GM12864 (cell line): ENCODE measurements at places on chromosomes 2 and 18.

DNA sequence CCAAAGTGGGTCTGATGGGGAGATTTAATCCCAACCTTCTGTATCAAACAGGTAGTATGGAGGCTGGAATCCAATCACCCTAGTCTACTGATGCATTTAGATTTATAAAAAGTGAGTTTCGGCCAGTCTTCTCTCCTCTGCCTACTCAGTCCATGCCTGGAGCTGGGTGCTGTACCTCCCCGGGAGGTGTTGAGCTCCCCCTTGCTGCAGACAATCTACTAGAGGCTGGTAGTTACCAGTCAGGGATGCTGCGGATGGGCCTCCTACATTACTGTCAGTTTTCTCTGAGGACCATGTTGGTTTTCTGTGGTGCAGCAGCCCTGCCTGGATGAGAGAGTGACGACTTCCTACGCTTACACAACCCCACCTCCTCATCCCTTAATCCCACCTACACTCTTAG, 118.6 kb upstream of the CELF4 start:
- DNase-seq: no peak

DNA sequence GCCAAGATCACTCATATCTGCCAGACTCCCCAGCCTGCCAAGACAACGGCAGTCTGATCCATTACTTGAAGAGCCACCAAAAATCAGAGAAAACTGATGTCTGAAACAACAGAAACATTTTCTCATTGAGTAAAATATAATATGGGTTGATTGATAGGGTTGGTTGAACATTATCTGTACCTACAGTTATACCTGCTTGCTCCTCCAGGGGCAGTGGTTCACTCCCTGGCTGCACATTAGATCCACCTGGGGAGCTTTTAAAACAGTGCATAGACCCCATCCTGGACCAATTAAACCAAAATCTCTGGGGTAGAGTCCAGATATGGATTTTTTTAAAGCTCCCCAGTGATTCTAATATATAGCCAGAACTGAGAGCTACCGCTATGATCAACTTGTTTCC, 43.6 kb upstream of the SLC14A2 start:
- DNase-seq: no peak

- DNase-seq: no peak
Measured at GRCh38 chr18:12478269-12479047, 70.7 kb downstream of the PRELID3A start.

- no peak for DNase-seq
Measured at GRCh38 chr2:20148923-20149702, 75.8 kb downstream of the SDC1 start.

- no peak for DNase-seq
Measured at GRCh38 chr2:46814160-46814961, 101.2 kb downstream of the MCFD2 start.

- DNase-seq: no peak
Measured at GRCh38 chr2:235095569-235095968, 143.8 kb downstream of the SH3BP4 start.

- DNase-seq: no peak
Measured at GRCh38 chr2:237923481-237924163, 43.2 kb upstream of the UBE2F start.

GRCh38 chr2:43178602-43179542, 47.5 kb downstream of the ZFP36L2 start:
- no peak for DNase-seq

- DNase-seq: no peak
Measured at GRCh38 chr2:134671513-134671912, 47.3 kb downstream of the TMEM163 start.

- DNase-seq: no peak
Measured at GRCh38 chr2:176122683-176123410, at the start of gene HOXD9. TSS of gene HOXD9 (plus strand) at chr2:176122719. CDS start at chr2:176122769, 50 bp downstream.

- DNase-seq: no peak
Measured at GRCh38 chr18:21164548-21165095, 53.0 kb upstream of the ROCK1 start.

- DNase-seq: no peak
Measured at GRCh38 chr2:455913-456312, 168.0 kb upstream of the ALKAL2 start.

DNA sequence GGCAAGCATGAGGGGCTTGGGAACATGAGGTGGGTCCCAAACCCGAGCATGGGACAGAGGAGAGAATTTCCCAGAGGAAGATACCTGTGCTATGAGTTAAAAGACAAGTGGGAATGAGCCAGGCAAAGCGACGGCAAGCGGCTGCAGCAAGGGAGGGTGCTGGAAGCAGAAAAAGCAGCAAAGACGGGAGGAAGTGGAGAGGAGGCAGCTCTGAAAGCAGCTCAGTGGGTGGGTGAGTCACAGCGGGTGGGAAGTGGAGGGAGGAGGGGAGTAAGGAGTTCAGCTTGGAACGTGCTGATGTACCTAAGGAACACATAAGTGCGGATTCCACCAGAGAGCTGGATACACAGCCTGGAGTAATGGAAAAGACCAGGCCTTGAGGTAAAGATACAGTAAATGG, 41.4 kb downstream of the THUMPD2 start:
- DNase-seq: no peak

- no peak for DNase-seq
Measured at GRCh38 chr2:239081622-239082021, 233.7 kb downstream of the TWIST2 start.
